Anterior cingulate cortex (tissue), 58 donors: ENCODE measurements at places on chromosomes 3 and 15.

- no peak for DNase-seq
Measured at GRCh38 chr15:49415638-49416037, 7.4 kb upstream of the FGF7 start.

DNA sequence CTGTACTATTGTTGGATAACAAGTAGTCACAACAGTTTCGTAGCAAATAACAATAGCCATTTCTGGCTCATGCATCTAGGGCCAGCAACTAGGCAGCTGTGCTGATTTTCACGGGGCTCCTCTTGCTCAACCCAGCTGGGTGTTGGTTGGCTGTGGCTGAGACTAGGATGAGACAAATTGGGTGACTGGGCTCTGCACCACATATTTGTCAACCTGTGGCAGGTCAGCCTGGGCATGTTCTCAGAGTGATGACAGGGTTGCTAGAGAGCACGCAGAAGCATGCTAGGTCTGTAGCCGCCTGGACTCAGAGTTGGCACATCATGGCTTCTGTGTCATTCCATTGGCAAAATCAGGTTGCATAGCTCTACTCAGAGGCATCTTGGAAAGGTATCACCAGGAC is 175.9 kb downstream of the OTOL1 start:
- no peak for DNase-seq

GRCh38 chr3:195822131-195822696 is 10.5 kb upstream of the MUC4 start:
- no peak for DNase-seq

DNA sequence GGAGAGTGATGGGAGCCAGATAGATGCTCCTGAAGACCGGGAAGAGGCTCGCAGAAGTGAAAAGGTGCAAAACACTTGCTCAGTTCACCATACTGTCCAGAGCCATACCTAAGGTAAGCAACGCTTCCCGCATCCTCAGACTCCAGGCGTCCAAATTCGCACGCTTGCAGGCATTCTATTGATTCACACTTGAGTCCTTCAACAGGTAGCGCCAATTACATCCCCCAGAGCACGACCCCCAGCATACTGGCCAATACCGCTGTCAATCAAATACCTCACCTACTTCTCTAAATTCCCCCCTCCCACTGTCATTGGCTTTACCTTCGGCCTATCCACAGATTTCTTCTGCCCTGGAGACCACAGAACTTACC is 361 bp upstream of the STXBP5L start:
- no peak for DNase-seq

- no peak for DNase-seq
Measured at GRCh38 chr3:105466495-105467404, 100.0 kb downstream of the ALCAM start.

- DNase-seq = no peak
Measured at GRCh38 chr3:190120269-190121060, at the start of gene P3H2. TSS of gene P3H2 (minus strand) at chr3:190120897. CDS start at chr3:190120731, 166 bp downstream.

DNA sequence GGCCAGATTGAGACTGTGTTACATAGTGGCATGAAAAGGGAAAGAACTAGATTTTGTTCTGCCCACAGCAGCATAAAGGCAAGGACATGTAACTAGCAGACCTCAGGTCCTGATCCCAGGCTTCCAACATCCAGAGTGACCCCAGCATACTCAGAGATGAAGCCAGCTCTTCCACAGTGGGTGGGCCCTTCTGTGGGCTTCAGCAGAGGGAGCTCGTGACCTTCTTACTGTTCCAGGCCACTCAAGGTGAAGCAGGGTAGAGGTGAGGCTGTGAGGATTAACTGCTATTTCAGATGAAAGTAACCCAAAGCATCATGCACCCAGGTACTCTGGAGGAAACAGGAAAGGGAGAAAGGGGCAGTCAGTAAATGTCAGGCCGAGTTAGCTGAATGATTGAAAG is 905 bp upstream of the SLC24A1 start:
- DNase-seq = no peak

DNA sequence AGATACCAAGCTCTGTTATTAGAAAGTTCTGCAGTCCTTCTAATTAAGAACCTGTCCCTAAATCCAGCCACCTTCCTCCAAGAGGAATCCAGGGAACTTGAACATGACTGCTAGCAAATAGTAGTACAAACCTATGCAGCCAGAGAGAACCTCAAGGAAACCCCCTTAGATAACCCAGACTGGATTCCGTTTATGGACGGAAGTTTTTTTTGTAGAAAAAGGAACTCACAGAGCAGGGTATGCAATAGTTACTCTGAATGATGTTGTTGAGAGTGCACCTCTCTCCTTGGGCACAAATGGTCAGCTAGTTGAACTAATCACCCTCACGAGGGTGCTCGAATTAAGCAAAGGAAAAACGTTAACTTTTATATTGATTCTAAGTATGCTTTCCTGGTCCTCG is 40.8 kb downstream of the TM4SF18 start:
- no peak for DNase-seq

GRCh38 chr3:43198791-43199644 is 87.3 kb upstream of the SNRK start:
- DNase-seq = no peak

GRCh38 chr15:87268675-87269074 is 987.9 kb downstream of the NTRK3 start:
- no peak for DNase-seq

- no peak for DNase-seq
Measured at GRCh38 chr3:28903171-28903601, 377.7 kb upstream of the RBMS3 start.

- no peak for DNase-seq
Measured at GRCh38 chr3:190319660-190320059, 2.6 kb downstream of the CLDN1 start.

GRCh38 chr3:107068980-107069379 is 308.3 kb upstream of the CCDC54 start:
- DNase-seq = no peak

- no peak for DNase-seq
Measured at GRCh38 chr15:26179906-26180305, 316.8 kb upstream of the ATP10A start.

DNA sequence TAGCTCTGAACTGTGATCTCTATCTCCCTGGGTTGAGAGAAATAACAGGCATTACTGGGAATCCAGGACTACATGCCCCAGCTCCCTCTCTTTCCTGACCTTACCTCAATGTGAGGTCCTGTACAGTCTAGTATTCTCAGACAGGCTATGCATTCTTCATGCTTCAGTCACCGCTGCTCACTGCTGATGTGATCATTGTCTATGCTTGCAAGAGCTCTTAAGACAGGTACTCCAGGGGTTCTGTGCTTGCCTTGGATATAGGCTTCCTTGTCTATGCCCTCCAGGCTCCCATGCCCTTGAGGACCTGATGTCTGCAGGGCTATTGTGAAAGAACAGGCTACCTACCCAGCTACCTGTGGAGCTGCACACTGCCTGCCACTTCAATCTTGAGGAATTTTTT is 183.6 kb downstream of the MBNL1 start:
- DNase-seq = no peak

DNA sequence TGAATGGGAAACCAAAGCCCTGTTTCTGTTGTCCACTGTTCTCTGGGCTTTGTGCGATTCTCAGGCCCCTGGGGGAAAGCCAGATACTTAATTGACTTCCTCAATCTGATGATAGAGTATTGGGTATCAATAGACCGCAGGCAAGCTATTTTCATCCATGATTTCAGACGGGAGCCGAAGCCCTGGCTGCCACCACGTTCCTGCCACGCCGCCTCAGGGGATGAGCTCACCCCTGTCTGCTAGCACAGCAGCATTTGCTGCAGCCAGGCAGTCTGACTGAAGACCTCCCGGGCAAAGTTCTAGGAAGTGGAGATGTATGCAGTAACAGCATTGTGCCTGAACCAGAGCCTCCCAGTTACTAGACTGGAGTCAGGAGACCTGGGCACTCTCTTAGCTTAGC is 69.8 kb downstream of the ISG20 start:
- DNase-seq = no peak

DNA sequence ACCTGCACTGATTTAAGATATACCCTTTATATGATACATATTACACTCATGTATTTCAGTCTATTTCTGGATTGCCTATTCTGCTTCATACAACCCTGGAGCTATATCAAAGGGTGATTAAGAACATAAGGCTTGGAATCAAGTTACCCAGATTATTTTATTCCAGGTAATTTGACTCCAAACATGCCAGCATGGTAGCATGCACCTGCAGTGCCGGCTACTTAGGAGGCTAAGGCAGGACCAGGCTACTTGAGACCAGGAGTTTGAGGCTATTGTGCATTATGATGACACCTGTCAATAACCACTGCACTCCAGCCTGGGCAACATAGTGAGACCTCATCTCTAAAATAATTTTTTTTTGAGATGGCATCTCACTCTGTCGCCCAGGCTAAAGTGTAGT is 50.4 kb upstream of the NEO1 start:
- no peak for DNase-seq

GRCh38 chr15:100330629-100331215 is 11.1 kb downstream of the ADAMTS17 start:
- DNase-seq = no peak
